Suppressor macrophage (primary cell): ENCODE measurements at places on chromosomes 2 and 18.

DNA sequence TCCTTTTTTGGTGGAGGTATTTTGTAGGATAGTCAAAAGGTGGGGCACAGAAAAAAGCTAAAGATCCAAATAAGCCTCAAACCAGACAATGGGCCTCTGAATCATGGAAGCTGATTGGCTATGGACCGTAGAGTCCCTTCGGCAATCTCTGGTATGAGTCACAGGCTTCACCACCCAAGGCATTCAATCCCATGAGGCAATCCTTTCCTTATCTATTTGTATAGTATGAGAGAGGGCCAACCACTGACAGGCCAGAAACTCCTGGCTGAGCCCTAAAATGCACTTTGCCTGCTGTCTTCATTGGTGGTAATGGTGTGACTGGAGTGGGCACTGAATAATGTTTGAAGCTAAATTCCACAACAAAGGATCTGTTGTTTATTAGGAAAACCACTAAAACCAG lies 38.7 kb upstream of the MEX3C start:
- DNase-seq: no peak

- DNase-seq: no peak
Measured at GRCh38 chr2:204535764-204536163, 9.5 kb upstream of the PARD3B start.

- DNase-seq: no peak
Measured at GRCh38 chr2:218983263-218983933, 1.6 kb downstream of the FEV start.

DNA sequence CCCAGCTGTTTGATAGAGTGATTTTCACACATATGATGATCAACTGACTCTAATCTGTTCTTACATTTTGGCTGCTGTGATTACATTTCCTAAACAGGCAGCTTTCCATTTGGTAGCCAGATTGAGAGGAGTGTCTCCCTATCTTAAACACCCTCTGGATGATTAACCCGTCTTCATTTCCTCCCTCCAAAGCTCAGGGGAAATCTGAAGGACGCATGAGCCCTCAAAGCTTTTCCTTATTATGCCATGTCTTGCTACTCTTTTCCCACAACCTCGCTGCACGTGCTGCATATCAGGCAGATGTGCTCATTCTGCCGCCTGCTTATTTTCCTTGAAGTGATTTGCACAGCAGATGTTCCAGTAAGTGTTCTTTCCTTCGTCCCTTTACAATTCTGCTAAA lies 837.4 kb downstream of the LRRTM4 start:
- no peak for DNase-seq

DNA sequence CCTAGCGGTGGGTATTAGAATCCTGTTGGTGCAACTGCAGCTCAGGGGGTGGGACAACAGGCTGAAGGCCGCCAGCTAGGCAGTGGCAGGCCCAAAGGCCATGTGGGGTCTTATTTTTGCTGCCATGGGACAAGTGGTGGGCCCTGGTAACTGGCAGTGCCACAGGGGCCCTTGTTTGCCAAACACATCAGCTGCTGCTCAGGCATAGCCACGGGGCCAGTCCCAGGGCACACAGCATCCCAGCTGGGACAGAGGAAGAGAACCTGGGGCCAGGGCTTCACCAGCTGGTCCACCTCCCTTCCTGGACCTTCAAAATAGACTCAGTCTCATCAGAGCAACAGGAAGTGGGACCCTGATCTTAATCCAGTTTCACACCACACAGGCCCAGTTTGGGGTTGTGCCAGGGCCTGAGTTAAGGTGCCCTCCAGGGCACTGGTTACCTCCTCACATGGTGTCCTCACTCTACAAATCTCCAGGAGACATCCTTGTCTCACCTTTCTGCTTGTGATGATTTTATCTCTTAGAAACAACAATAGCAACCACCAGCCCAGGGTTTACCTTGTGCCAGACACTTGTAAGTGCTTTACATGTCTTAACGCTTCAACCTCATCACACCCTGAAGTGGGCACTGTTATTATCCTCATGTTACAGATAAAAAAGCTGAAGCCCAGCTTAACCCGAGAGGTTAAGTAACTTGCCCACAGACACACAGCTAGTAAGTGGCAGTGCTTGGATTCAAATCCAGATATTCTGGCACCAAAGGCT lies 98.5 kb downstream of the GYPC start:
- no peak for DNase-seq

DNA sequence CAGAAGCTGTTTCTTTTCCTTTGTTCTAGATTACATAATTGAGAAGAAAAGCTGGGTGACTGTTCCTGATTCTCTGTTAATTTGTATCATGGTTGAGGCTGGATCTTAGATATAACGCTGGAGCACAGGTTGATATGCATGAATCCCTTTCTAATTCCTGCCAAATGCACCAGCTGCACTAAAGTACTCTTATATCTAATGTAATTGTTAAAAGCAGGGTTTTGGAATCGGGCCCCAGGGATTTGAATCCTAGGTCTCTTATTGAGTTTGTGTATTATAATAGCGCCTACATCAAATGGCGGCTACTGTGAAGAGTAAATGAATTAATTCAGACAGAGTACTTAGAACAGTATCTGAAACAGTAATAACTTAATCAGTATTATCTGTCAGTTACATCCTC lies 80.4 kb downstream of the MC4R start:
- no peak for DNase-seq

DNA sequence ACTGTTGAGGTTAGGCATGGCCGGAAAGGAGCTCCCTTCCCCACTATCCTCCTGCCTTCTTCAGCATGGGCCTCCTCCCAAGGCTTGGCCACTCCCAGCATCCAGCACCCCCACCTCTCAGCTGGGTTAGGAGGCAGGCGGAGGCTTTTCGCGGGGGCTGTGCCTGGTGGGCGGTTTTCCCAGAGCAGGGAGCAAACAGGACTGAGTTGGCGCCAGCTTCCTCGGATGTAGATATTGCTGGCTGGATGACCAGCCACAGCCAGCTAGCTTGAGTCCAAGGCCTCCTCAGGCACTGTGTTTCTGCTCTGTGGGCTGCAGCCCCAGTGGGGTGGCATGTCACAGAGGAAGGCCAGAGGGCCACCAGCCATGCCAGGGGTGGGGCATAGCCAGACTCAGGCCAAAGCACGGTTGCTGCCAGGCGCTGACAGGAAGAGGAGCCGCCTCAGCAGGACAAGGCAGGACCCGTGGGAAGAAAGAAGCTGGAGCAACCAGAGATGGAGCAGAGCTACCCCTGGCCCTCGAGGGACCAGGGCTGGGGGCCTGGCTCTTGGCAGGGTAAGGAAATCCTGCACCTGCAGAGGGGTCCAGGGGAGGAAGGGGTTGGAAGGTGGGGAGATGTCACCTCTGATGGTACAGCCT lies at the start of gene TCF23:
Gene TCF23, plus strand, starts transcription at position 204 of the 639 bp plus-strand sequence. Its CDS starts 130 bp downstream, at position 334.
- DNase-seq: no peak

DNA sequence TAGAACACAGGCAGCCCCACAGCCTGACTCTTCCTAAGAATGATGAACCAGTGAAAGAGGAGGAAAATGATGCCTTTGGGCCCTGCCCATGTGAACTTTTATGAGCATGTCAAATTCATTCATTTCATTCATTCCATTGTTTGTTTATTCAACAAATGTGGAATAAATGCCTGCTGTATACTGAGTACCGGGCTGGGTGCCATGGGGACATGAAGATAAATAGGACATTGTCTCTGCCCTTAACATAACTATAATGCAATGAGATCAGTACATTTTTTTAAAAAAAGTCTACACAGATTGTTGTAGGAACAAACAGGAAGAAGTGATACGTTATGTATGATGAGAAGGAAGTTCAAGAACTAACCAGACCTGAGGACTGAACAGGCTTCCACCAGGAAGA lies 14.7 kb downstream of the MREG start:
- DNase-seq: no peak

DNA sequence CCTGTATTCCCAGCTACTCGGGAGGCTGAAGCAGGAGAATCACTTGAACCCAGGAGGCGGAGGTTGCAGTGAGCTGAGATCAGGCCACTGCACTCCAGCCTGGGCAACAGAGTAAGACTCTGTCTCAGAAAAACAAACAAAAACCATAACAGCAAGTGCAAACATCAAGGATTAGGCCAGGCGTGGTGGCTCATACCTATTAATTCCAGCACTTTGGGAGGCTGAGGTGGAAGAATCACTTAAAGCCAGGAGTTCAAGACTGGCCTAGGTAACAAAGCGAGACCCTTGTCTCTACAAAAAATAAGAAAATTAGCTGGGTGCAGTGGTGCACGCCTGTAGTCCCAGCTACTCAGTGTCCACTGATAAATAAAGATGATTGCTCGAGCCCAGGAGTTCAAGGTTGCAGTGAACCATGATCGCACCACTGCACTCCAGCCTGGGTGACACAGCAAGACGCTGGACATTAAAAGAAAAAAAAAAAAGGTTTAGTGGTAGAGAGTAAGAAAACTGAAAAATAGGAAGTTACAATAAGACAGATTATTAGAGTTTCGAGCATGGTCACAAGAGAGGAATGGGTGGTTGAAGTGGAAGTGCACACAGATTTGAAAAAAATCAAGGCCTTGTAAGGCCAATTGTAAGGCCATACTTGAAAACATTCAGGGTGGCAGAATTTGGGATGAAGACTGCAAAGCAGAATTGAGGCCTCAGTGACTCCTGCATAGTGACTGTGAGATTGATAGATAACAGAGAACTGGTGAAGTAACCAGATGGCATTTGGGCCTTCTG lies 6.4 kb upstream of the KCMF1 start:
- peak; percentile 45 for DNase-seq

GRCh38 chr2:75892490-75892889 lies 181.8 kb upstream of the GCFC2 start:
- DNase-seq: no peak

DNA sequence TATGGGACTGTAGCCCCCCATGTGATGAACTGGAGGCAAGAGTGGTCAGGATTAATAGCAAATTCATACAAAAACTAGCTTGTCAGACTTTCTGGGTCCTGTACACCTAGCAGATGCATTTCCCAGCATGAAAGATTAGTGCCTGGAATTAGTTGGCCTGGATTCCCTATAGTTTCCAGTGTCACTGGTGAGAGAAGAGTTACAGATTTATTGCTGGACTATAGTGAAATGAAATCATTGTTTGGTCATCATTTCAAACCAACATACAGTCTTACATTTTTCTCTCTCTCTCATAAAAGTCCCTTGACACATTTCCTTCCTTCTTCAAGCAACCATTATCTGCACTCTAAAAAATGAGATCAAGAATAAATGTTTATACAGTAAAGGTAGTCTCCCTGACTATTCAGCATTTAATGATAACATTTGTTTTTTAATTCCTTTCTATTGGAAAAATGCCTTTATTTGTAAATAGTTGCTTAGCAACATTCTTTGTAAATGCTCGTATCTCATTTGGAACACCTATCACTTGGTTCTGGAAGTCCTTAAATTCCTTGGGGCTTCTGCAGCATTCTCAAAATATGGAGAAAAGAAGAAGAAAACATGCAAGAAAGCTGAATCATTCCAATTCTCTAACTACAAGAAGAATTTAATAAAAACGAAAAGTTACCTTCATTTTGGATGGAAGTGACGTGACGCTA lies 144.4 kb downstream of the MREG start:
- DNase-seq: no peak

GRCh38 chr18:79869591-79870300 lies 72.0 kb downstream of the KCNG2 start:
- no peak for DNase-seq
